Panc1 (cell line): ENCODE measurements at places on chromosomes 13 and 19.

- no peak for DNase-seq
Measured at GRCh38 chr13:25501231-25501630, 129.5 kb downstream of the ATP8A2 start.

GRCh38 chr19:5149932-5150901 lies 181.3 kb downstream of the KDM4B start:
- no peak for DNase-seq

DNA sequence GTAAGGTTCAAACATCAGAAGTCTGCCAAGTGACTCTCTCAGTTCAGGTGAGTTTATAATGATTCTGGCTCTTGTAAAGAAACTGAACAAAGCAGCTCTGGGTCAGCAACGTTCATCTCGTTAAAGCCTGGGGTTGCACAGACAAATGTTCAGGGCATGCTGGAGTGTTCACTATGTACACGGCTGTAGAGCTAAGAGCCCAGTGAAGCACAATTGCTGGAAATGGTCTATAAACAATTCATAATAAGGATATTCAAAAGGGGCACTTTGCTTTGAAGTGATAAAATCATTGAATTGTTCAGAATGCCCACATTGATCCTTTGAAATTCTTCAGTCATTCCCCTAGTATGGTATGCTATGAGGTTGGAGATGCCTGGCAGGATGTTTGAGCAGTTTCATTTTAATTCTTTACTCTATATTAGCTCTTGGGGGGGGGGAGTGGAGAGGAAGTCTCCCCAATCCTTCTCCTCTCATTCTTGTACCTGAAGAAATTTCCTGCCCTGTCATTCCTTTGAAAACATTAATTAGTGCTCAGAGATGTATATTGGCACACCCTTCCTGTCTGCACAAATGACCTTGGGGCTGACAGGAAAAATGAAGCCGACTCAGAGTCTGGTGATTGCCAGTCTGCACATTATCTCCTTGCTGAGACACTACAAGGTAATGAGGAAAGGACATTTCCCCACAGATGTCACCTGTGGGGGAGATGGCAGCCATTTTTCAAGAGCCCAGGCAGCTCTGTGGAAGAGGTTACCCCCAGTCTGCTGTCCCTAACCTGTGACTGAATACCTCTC lies 145.5 kb downstream of the DLEU7 start:
- DNase-seq, result no peak

- DNase-seq, result no peak
Measured at GRCh38 chr13:59631271-59631670, 532.5 kb downstream of the DIAPH3 start.

DNA sequence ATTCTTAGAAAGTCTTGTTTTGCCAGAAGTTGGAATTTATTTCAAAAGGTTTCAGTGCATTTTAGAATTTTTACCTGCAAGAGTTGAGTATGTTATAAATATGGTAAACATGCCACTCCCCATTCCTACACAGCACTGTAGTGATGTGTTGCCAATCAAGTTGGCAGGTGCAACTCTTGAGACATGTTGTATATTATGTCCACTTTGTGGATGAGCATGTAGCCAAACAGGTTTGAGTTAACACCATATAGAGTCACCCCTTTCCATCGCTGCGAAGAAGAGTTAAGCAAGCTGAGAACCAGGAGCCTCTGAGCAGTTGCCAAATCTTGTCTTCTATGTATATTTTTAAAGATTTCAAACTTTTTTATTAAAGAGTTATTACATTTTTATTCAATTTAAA lies 359.8 kb downstream of the LMO7 start:
- no peak for DNase-seq

DNA sequence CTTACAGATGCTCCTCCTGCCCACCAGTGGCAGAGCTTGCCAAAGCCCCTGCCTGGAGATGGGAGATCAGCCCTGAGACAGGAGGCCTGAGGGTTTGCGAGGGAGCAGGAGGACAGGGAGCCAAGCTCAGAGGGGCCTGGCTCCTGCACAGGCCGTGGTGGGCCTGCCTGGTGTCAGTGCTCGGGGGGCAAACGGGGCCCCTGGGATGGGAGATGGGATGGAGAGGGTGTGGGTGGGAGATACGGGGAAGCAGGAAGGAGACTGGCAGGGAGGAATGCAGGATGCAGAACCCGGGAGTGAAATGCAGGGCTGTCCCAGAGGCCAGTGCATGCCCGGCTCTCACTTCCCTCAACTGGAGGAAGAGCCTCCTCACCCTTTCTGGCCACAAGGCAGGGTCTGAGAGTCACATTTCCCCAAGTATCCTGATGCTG lies 19.9 kb downstream of the ELAVL1 start:
- no peak for DNase-seq

- DNase-seq, result no peak
Measured at GRCh38 chr19:51593138-51593890, 22.2 kb downstream of the ZNF175 start.

DNA sequence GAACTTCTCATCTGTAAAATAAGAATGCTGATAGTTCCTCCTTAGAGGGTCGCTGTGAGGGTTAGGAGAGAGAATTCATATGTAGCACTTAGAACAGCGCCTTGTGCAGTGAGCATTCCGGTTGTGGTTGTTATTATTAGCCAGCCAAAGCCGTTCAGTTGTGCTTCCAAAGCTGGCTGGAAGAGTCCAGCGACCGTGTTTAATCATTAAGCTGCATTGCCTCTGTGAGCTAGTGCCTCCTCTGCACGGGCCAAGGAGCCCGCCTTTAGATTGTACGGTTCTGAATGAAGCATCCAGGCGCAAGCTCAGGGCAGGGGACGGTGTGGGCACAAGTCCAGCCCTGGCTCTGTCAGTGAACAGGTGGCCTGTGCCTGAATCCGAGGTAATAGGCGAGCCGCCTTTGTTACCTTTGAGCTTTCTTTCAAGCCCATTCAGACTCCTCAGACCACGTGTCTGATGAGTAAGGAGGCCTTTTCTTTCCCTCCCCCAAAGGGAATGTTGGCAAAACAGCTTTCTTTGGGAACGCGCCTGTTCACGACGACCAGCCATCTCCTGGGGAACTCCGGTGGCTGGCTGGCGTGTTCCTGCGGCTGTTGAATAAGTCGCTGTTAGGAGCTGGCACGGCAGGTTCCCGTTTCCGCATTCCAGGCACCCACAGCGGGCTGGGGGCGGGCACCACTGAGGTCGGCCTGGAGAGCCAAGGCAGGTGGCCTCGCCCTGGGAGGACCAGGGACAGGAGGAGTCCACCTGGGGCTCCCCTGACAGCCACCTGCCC lies 25.1 kb downstream of the SIPA1L3 start:
- peak; percentile 47 for DNase-seq

- DNase-seq, result no peak
Measured at GRCh38 chr13:110633776-110634175, 18.4 kb downstream of the NAXD start.

DNA sequence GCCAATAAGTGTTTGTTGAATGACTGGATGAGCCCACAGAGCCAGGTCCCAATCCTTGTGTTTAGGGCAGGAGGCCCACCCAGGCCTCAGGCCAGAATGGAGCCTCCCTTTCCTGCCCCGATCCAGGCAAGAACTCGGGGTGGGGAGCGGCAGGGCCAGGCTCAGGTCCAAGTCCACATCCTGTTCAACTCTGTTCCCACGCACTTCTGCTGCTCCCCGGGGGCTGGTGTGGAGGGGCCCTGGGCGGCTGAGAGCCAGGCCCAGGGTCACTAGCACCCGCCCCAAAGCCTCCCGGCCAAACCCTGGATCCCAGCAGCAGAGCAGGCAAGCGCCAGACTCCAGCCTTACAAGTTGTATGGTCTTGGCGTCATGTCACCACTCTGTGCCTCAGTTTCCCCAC lies 8.0 kb downstream of the ANGPTL8 start:
- no peak for DNase-seq

DNA sequence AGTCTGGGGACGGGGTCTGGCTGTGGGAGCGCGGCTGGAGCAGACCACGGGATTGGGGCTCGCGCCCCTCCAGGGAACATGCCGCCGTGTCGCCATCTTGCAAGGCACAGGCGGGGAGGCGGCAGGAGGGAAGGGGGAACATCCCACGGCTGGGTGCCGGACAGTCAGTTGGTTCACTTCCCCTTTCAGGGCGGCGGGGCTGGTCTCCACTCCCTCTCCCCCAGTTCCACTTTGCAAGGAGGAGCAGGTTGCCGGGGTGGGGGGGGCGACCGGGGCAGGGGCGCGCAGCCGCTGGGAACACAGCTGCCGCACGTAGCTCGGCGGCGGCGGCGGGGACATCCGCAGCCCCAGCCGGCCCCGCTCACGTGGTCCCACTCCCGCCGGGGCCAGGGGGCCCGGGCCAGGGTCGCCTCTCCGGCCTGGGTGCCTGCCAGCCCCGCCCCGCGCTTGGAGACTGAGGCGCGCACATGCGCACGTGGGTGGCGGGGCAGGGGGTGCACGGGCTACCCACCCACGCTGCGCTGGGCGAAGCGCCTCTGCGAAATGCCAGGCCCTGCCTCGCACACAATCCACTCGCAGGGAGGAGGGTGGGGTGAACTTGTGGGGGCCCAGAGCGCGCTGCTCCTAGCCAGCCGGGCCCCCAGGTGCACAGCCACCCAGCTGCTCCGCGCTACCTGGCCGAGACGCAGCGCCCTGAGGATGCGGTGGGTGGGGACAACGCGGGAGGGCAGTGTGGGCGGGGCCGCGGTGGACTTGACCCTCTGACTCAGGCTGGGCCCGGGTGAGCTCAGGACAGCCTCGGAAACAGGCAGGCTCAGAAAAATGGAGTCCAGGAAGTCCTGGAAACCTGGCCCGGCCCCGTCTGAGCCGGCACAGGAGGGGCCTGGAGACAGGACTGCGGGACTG lies 6.4 kb downstream of the KLF16 start:
- no peak for DNase-seq

GRCh38 chr13:64457976-64458375 lies 2772.2 kb downstream of the PCDH9 start:
- DNase-seq, result no peak

- no peak for DNase-seq
Measured at GRCh38 chr13:19058566-19058965, 123.1 kb downstream of the TUBA3C start.

DNA sequence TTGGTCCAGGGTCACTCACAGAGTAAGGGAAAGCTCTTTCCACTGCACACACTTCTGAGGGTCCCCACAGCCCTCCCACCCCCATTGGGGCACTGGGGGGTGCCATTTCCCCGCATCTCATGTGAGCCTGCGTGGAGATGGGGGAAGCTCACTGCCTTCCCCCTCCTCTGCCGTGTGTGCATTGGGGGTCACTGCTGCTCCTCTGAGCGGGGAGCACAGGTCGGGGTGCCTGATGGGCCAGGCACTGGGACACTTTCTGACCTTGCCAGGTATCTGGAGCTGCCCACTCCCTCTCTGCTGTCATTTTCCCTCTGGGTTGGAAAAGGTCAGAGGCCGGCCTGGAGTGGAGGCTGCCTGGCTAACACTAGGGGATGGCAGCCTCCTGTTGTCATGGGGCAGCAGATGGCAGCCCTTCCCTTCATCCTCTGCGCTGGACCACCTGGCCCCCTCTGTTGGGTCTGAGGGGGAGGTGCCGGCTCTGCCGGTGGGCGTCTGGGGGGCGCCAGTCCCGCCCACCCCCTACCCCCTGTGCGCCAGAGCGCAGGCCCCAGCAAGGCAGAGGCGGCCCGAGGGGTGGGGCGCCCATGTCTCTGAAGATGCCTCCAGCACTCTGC lies 9.1 kb downstream of the SSBP4 start:
- no peak for DNase-seq

DNA sequence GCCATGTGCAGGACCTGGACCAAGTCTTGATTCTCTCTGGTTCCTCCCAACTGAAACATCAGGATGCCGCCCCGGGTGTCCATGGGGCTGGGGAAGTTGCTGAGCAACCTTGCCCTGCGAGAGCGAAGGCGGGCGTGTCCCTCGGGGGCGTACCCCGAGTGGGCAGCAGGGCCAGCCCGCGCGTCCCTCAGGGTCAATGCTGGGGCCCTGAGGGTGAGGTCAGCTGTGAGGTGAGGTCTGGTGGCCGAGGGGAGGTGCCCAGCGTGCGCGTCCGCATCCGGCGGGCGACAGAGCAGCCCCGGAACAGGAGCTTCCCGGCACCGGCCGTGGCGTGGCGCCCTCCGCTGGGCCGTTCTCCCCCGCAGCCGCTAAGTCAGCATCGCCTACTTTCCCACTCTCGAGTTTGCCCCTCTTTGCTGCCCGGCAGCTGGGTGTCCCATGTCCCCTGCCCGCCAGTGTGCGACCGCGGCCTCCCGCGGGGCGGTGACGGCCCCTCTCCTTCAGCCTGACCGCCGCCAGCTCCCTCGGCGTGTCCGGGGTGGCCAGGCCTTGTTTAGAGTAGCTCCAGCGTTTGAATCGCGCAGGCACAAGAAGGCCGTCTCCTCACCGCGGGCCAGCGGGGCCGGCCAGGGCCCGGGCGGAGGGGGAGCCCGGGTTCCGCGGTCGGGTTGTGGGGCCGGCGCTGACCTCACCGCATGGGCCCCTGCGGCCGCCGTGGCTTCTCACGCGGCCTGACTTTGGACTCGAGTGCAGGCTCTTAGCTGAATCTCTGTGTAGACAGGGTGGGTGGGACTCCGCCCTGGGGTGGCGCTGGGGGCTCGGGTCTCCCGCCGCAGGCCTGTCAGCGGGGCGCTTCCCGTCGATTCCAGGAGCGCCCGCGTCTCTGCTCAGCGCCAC lies 33.0 kb downstream of the GJA3 start:
- no peak for DNase-seq

DNA sequence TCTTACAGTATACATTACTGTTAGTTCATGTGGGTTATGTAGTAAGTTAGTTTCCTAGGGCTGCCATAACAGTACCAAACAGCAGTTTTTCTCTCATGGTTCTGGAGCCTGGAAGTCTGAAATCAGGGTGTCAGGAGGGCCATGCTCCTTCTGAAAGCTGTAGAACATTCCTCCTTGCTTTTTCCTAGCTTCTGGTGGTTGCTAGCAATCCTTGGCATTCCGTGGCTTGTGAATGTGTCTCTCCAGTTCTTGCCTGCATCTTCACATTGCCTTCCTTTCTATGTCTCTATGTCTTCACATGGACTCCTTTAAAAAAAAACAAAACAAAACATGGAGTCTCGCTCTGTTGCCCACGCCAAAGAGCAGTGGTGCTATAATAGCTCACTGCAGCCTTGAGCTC lies 95.4 kb downstream of the WDFY2 start:
- DNase-seq, result no peak

- no peak for DNase-seq
Measured at GRCh38 chr13:75812751-75813181, 176.6 kb downstream of the LMO7 start.

DNA sequence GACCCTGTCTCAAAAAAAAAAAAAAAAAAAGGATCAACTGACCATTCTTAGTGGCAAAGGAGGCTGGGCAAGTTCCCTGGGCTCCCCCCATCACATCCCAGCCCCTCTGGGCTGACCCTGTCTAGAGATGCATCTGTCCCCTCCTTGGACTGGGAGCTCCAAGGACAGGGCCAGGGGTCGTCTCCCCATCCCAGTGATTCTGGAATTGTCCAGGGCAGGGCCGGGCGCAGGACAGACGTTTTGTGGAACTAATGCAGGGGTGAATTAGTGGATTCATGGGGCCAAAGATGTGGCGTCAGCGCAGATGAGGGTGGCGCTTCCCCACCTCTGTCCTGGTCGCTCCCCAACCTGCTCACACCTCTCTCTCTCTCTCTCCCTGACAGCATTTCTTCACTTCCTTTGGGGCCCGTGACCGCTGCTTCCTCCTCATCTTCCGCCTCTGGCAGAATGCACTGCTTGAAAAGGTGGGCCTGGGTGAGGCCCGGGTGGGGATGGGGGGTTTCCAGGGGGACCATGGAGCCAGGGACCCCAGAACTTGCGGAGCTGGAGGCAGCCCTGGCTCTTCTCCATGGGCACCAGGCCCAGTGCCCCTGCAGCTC lies 11.1 kb downstream of the GRAMD1A start:
- DNase-seq, result no peak

GRCh38 chr13:20037908-20038307 lies 79.4 kb downstream of the ZMYM2 start:
- no peak for DNase-seq

GRCh38 chr13:82627183-82627582 lies 1255.1 kb downstream of the SLITRK1 start:
- no peak for DNase-seq

GRCh38 chr13:113129921-113130750 lies 7.5 kb downstream of the F10 start:
- DNase-seq, result no peak
